Effector memory CD8-positive, alpha-beta T cell (primary cell): ENCODE measurements at places on chromosomes 2 and 18.

DNA sequence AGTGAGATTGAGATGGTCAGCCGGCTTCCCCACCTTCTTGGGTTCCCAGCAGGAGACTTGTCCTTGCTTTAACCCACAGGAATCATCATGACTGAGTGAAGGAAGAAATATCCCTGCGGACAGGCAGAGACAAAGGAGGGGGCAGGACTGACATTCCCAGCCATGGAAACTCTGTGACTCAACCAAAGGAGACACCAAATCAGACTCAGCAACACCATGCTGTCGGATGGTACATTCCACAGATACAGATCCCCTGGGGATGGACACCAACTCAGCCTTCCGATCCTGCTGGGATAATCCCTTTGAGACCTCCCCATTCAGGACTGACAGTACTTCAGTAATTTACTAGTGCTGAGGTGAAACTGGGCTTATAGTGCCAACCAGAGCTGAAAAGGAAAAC, 518.3 kb downstream of the XIRP2 start:
- DNase-seq = no peak

DNA sequence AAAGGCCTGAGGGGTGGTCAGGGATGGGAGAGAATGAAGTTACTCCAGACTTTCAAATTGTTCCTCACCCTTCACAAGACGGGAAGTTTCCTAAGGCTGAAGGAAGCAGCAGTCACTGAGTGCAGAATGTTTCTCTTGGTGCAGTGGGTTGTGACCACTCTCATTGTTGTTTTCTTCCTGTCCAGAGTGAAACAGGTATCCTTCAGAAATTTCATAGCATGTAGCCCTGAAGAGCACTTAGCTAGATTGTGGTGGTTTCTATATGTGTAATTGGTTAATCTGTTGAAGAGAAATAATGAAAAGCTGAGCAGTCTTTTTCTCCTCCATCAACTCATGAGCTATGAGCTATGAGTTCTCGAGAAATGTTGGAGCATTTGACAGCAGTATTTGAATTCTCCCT, 96.8 kb downstream of the GPD2 start:
- DNase-seq = no peak

DNA sequence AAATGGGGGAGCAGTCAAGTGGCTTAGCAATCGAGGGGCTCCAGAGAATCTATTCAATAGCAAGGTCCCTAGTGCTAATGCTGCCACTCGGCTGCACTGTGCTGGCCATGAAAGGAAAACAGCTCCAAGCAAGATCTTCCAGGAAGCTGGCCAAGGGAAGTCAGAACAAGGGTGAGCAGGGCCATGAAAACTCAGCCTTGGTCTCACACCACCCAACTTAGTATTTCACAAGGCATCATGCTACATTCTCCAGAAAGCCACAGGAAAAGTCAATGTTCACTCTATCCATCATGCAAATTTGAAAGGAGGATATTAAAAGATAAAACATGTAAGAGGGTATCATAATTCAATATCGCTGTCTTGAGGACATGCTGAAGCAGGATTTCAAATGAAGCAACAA, 35.7 kb downstream of the NRP2 start:
- no peak for DNase-seq

DNA sequence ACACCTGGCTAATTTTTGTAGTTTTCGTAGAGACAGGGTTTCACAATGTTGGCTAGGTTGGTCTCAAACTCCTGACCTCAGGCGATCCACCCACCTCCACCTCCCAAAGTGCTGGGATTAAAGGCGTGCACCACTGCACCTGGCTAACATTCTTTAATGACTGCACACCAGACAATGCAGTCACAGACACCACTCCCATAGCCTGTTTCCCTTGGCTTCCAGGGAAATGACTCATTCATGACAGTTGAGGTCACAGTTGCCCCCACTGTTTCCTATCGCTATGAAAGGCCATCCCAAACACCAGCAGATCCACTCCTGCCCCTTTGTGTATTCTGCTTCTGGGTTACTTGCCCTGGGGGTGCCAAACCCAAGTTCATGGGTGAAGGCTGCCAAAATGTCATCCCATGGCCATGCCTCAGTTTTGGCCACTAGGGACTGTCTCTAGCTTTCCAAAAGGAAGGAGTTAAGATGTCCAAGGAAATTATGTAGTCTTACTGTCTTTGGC, 8.7 kb downstream of the CHMP1B start:
- no peak for DNase-seq

DNA sequence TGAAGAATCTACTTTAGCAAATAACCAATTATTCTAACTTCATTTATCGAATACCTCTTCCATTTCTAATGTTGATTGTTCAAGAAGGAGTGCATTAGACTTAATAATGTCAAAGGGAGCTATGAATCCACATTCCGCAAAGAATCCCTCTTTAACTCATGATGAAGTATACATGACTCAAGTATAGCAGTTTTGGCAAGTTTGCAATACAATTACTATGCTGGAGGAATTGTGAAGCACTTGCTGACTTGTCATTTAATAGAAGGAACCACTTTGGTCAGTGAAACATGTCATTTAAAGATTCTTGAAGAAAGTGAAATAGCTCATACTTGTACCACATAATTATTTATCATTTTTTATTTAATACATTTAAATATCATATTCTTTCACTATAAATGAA, 125.1 kb downstream of the SLC39A10 start:
- no peak for DNase-seq

DNA sequence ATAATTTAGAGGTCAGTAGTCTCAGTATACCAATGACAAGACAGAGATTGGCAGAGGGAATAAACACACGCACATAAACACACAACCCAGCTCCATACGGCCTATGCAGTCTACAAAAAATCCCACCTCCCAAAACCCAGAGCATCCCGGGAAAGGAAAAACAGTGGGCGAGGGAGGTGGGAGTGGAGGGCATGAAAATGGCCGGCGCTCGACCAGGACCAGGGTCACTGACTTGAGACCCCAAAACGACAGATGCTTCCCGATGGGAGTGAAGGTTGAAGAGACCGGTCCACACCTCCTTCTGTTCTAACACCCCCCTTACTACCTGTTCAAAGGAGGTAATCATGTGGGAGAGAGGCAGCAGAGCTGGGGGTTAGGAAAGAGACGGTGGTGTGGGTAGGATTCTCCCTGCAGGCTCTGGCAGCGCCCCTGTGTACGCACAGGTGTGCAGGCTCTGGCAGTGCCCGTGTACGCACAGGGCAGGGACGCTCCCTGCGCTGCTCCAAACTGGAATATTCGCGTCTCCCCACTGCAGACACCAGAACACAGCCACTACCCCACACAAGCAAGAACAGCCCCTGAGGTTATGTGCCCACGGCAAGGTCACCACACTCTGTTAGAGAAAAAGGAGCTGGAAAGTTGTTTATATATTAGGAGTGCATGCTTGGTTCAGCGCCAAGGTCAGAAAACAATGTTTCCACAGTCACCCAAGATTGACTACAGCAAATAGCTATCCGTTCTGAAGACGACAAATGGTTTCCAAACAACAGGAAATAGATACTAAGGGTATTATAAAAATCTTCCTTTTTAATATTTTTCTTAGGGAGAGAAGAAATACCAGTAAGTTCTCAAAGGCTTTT, 67.9 kb downstream of the EIPR1 start:
- no peak for DNase-seq

DNA sequence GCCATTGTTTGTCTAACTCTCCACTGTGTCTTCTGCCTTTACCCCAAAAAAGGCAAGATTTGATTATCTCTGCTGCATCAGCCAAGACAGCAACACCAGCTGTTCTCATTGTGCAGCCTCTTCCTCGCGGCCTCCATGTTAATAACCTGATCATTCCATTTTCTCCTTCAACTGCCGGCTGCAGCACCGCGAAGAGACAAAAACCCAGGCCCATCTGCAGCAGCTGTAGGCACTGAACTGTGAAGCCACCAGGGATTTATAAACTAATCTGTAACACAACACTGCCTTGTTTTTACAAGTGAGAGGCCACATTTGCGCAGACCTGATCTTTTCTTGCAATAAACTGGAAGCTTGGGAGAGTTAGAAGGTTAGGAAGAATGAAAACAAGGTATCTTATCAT, 147.8 kb downstream of the SATB2 start:
- DNase-seq = no peak

- no peak for DNase-seq
Observed at GRCh38 chr2:65035351-65035943, 20.8 kb upstream of the CEP68 start.

DNA sequence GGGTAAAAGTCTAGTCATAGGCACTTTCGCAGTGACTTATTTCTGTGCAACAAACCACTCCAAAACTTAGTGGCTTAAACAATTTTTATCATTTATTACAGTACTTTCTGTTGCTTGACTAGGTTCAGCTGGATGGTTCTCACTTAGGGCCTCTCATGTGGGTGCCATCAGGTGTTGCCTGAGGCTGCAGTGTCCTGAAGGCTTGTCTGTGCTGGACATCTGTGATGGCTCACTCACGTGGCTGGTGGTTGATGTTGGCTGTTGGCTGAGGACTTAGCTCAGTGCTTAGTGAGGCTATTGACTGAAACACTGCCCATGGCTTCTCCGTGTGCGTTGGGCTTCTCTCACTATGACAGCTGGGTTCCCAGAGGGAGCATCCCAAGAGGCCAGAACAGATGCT, 81.4 kb upstream of the GCFC2 start:
- DNase-seq = no peak

DNA sequence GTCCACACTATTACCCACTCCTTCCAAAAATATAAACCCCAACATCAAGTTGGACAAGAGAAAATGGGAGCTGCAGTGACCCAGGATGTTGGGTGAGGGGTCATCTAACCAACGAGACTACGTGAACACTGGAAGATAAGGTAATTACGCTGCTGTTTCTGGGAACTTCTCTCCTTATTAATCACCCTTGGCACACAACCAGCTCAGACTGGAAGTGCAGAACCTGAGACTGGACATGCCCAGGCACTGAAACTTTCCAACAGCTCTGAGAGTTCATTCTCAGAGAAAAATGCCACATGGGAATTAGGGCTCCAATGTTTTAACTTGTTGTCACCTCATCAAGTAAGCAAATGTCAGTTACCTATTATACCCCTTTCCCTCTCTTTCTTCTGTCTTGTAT, 135.3 kb downstream of the CCDC148 start:
- DNase-seq = no peak

DNA sequence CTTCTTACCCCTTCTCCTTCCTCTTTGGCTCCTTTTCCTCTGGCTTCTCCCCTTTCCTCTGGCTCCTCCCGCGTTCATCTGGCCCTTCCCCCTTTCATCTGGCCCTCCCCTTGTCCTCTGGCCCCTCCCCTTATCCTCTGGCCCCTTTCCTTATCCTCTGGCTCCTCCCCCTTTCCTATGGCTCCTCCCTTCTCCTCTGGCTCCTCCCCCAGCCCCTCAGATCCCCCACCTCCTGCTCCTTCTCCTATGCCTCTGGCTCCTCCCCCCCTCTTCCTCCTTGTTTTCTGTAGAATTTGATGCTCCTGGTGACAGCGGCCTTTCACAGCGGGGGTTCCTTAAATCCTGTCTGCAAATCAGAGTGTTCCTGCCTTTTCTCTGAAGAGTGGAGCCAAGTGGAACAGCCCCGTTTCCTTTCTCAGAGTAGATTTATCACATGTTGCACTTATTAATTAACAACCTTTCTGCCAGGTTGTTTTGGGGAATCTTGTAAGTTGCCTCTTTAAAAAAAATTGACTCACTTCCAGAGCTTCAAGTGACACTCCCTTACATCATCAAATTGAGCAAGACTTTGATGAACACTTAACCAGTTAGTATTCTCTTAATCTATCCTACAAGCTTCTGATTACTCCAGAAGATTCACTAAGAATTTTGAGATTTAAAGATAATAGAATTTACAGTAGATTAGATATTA, 27.9 kb downstream of the FABP1 start:
- DNase-seq = no peak

- no peak for DNase-seq
Observed at GRCh38 chr2:128069769-128070168, 21.2 kb upstream of the UGGT1 start.

DNA sequence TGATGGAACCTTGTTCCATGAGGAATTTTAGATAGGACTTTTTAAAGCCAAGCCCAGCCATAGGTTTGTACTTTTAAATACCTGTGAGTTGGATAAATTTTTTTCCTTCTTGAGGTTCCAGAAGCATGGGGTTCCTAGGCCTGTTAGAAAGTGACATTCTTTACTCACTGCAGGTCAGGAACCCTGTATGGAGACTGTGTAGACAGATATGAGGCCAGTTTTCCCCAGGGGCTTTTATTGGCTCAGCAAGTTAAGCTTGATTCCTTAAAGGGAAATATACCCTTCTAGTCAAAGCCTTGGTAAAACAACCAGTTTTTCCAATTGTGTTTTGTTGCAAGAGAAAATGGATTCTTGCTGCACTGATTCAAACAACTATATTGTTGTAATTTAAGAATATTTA, 38.4 kb upstream of the GMCL1 start:
- no peak for DNase-seq

GRCh38 chr2:136818839-136819238, 53.5 kb downstream of the THSD7B start:
- DNase-seq = no peak

- no peak for DNase-seq
Observed at GRCh38 chr18:50610349-50610748, 50.5 kb downstream of the MAPK4 start.

DNA sequence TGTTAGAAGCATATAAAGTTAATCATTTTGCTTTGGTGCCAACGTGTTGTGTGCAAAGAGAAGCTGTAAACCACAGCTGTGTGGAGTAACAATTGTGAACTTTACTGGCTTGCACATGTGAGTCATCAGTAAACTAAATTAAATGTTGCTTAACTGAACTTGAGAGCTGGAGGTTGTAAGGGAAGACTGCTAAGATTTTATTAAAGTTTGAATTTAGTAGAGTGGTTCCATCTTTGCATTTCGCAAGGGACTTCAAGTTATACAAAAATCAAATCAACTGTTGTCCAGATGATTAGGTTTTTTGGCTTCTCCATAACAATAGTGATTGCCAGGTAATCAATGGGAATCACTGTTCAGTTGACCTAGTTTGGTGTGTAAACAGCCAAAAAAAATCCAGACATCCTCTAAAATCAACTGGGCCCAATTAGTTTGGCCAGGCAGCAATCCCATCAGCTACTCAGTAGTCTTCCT, 247.4 kb downstream of the MYO3B start:
- no peak for DNase-seq

DNA sequence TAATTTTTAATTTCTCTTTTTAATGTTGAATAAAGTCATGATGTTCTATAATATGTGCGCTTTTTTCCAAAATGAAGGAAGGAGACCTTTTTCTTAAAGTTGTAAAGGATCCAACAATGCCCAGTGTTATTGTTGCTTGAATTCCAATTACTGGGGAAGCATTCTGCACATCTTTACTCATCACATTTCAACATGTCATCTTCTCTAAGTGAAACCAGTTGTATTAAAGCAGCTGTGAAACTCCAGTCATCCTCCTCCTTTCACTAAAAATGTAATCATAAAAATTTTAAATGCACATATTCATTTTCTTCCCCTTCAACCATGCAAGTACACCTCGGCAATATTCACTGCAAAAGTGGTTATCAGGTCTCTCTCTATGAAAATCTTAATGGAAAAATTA, 722.7 kb downstream of the TSN start:
- DNase-seq = no peak
